ENCODE measurements at places on chromosomes 2 and 18. TPM values are rescaled to one million over a fixed set of nuclear protein-coding genes. Genes with fewer than 3 reads are reported as not detected.

- H3K4me3 ChIP-seq, result no peak overlapping the region
- no peak overlapping the region for H3K27ac ChIP-seq
- no peaks in the 10 kb centered on the region for H3K4me1 ChIP-seq
- no peak for DNase-seq
- no peaks in the 10 kb centered on the region for H3K36me3 ChIP-seq
Measured at GRCh38 chr2:34991508-34992274, 1363.9 kb upstream of the CRIM1 start.

LYPD1 gene
- total RNA-seq, result not detected

CACNB4 gene
- total RNA-seq, result 0.23 TPM

DPP10 gene
- not detected for total RNA-seq

STARD6 gene
- 0.20 TPM for total RNA-seq
